ENCODE measurements at places on chromosomes 16 and 17.
A peak's percentile ranks its signal among the peaks of the same experiment; 100 is the strongest.

GRCh38 chr17:21098934-21099689, 27.7 kb upstream of the DHRS7B start:
- DNase-seq = peak; percentile 48

- DNase-seq = no peak
Measured at GRCh38 chr16:17204644-17205043, 266.1 kb downstream of the XYLT1 start.

DNA sequence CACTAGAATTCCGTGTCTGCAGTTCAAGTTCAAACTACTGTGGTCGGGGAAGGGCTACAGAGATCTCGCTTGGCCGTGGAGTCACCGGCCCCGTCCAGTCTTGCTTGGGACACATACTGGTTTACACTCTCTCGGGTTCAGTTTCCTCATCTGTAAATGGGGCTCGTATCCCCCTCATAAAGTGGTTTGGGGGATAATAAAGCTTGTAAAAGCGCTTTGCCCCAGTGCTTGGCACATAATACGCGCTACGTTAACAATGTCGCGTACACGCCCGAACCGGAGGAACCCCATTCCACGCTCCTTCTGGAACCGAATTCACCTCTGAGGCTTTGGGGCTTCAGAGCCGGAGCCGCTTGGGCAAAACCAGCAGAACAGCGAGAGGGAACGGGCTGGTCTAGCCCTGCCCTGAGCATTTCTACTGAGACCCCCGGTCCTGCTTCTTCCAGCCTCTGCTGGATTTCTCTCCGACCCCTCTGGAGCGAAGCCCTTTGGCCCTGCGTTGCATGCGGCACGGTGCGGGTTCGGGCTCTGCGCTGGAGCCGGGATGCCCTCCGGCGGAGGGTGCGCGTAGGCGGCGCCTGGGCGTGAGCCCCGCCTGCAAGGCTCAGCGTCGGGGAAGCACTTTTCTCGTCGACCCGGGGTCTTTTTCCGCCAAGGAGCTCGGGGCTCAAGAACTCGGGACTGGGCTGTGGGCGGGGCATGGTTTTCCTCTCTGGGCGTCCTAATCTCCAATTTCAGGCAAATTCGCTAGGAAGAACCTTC, 26.1 kb upstream of the HOXB13 start:
- no peak for DNase-seq

DNA sequence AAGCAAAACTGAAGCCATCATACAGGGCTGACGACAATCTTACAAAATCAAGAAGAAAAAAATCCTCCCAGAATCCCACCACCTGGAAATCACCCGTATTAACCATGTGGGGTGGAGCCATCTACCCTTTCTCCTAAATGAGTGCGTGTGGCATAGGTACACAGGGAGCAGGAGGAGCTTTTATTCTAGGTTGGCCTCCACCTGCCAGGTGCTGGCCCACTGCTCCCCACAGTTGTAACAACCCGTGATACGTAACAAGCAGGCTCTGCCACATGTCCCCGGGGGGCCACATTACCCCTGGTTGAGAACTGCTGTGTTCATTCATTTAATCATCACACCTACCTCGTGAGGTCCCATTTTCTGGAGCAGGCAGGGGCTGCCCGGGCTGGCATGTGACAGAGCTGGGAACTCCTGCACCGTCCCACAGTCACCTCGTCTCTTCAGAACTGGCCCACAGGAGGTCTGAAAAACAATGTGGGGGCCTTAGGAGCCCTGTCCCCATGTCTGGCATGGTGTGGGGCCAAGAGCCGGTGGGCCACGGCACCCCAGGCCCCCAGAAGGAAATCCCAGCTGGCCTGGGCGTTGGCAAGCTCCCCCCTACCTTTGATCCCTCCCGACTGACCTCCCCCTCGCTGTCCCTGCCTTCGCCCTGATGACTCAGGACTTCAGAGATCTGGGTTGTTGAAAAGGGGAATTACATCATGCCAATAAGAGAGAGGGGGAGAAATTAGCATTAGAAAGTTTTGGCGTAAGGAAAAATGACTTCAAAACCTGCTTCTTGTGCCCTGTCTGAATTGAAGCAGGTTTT, 12.9 kb downstream of the CMIP start:
- DNase-seq = peak; percentile 77

GRCh38 chr16:19393226-19394111, 24.2 kb upstream of the TMC5 start:
- DNase-seq = no peak

DNA sequence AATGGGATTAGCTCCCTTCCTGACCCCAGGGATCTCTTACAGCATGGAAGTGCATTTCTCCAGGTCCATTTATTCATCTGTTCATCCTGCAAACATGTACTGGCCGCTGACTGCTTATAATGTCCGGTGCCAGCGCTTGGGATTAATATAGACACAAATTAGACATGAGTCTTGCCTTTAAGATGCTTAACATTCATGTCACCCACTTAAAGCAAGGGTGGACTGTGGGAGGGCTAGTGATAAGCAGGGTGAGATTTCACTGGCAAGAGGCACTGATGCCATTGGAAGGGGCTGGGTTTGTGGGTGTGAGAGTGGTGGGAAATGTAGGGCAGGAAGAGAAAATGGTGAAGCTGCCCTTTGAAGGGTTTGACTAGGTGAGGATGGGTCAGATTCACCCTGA, 92.2 kb upstream of the MPHOSPH6 start:
- DNase-seq = no peak

DNA sequence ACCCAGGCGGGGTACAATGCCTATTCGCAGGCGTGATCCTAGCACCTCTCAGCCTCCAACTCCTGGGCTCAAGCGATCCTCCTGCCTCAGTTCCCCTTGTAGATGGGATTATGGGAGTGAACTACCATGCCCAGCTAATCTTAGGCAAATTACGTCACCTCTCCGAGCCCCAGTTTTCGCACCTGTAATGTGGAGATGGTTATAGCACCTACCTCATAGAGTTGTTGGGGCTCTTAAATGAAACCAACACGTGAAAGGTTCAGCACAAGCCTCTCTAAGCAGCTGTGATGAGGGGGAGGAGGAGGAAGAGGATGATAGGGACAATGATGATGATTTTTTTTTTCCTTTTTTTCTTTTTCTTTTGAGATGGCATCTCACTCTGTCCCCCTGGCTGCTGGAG, 59.9 kb downstream of the ABR start:
- DNase-seq = no peak

- DNase-seq = no peak
Measured at GRCh38 chr16:65965628-65966027, 400.9 kb upstream of the CDH5 start.

DNA sequence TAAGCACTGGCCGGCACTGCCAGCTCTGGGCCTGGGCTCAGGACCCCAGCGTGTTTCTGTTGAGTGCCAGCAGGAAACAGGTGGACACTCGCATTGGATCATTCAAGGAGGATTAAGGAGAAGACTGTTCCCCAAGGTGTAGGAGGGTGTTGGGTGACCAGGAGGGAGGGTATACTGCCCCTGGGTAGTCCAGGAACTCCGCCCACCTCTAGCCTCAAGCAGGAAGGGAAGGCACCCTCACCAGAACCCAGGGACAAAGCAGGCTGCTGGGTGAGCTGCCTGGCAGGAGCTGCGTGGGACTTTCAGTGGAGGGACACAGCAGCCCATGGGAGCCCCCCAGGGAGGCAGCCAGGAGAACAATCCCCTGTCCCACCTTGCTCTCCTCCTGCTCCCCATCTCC, 7.7 kb upstream of the RAB37 start:
- no peak for DNase-seq

GRCh38 chr16:27761816-27762215, 211.9 kb downstream of the KATNIP start:
- no peak for DNase-seq

DNA sequence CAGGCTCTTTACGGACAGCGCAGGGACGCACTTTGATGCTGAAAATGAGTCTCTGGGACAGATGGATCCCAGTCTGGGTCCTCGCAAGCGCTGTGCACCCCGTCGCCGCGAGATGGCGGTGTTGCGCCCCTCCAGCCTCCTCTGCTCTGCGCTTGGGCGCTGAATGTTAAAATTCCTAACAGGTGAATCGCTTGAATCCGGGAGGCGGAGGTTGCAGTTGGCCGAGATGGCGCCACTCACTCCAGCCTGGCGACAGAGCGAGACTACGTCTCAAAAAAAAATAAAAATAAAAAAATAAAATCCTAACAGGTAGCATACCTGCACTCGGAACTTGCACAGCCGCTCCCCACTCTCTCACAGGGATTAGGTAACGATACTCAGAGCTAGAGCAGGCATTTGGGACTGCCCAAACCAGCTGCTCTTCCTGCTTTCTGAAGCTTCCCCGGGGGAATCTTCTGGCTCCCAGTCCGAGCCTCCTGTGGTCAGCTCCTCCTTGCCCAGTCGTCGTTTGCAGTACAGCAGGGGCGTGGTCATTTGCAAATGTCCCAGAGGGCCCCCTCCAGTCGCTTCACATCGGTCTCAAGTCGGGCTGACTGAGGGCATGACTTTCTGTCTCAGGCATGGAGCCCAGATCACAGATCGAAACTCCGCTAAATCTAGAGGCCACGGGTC, 26.2 kb upstream of the OSGIN1 start:
- peak; percentile 61 for DNase-seq

- no peak for DNase-seq
Measured at GRCh38 chr16:69812688-69813014, 50.5 kb downstream of the WWP2 start.

- DNase-seq = no peak
Measured at GRCh38 chr16:28307936-28308335, 15.6 kb downstream of the SBK1 start.

GRCh38 chr17:55680686-55681341, 41.9 kb downstream of the TMEM100 start:
- no peak for DNase-seq

- DNase-seq = no peak
Measured at GRCh38 chr17:4811471-4811870, 4.5 kb downstream of the PLD2 start.

GRCh38 chr16:11674001-11674817, 6.0 kb downstream of the SNN start:
- DNase-seq = no peak

DNA sequence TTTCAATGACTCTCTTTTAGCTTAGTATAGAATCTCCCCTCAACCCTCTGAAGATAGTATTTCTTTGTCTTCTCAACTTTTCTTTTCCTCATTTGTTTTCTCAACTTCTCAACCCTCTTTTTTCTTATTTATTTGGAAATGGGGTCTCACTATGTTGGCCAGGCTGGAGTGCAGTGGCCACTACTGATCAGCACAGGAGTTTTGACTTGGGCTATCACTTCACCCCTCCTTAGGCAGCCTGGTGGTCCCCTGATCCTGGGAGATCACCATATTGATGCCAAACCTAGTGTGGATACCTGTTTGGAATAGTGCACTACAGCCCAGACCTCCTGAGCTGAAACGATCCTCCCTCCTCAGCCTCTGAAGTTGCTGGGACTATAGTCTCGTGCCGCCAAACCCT, 79.8 kb downstream of the PITPNC1 start:
- DNase-seq = no peak

DNA sequence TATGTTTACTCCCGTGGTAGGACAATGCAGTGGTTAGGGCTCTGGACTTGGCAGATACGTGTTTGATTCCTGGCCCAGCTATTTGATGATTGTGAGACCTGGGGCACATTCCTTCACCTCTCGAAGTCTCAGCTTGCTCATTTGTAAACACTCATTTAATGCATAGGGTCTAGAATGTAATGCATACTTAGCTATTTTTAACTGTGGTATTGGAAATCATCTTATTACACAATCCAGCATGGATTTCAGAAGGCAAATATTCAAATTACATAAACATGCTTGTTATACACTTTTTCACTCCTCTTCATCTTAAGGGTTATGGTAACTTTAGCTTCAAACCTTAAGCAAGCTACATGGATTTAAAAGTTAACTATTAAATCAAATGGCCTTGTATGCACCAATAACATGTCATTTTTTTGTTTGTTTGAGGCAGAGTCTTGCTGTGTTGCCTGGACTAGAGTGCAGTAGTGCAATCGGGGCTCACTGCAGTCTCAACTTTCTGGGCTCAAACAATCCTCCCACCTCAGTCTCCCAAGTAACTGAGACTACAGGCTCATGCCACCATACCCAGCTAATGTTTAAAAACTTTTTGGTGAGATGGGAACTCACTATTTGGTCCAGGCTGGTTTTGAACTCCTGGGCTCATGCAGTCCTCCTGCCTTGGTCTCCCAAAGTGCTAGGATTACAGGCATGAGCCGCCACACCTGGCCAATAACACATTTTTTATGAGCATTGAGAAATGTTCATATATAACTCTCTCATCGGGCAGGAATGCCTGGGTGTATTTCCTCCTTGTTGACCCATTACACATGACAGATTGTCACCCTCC, 52.5 kb downstream of the VAT1L start:
- DNase-seq = peak; percentile 71

GRCh38 chr17:20920815-20921199, 122.0 kb downstream of the USP22 start:
- DNase-seq = peak; percentile 62

DNA sequence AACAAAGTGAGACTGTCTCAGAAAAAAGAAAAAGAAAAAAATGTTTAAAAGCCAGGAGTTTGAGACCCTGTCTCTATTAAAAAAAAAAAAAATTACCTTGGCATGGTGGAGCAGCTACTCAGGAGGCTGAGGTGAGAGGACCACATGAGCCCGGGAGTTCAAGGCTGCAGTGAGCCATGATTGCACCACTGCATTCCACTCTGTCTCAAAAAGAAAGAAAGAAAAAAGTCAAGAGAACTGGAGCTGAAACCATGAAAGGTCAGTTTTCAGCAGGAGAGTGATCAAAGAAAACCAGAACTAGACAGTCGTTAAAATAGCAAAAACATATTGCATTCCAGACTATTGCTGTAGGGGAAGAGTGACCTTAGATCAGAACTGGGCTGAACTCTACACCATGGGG, 8.8 kb downstream of the QPRT start:
- DNase-seq = no peak

GRCh38 chr16:72380283-72380682, 208.3 kb upstream of the PMFBP1 start:
- DNase-seq = no peak

GRCh38 chr17:38559051-38559879, 46.5 kb downstream of the SRCIN1 start:
- DNase-seq = peak; percentile 24

- DNase-seq = no peak
Measured at GRCh38 chr16:56667581-56668571, at the start of gene MT1G. MT1G (minus strand) TSS chr16:56668065; CDS start chr16:56667993, 72 bp downstream.

DNA sequence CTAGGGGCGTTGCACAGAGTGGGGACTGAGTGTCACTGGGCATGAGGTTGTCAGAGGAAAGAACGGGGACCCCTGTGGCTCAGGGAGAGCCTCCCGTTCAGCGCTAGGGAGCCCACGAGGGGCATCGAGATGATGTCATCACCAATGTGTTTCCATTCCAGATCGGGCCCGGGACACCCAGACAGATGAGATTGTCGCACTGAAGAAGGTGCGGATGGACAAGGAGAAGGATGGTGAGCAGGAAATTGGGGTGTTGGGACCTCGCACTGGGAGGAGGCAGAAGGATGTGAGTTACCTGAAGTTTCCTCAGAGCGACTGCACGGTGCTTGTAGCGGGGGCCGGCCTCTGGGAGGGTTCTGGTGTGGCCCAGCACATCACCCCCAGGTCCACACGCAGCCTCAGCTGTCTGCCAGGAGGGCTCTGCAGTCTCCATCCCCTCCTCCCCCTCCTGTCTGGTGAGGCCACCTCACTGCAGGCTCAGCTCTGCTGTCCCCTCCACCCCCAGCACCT, 4.0 kb downstream of the CDK10 start:
- no peak for DNase-seq

GRCh38 chr16:68091380-68092261, 6.5 kb downstream of the NFATC3 start:
- peak; percentile 70 for DNase-seq
